ENCODE measurements at places on chromosomes 16 and 17.
A peak's percentile ranks its signal among the peaks of the same experiment; 100 is the strongest.

GRCh38 chr17:29344201-29344856 is 45.8 kb upstream of the TAOK1 start:
- DNase-seq: no peak

DNA sequence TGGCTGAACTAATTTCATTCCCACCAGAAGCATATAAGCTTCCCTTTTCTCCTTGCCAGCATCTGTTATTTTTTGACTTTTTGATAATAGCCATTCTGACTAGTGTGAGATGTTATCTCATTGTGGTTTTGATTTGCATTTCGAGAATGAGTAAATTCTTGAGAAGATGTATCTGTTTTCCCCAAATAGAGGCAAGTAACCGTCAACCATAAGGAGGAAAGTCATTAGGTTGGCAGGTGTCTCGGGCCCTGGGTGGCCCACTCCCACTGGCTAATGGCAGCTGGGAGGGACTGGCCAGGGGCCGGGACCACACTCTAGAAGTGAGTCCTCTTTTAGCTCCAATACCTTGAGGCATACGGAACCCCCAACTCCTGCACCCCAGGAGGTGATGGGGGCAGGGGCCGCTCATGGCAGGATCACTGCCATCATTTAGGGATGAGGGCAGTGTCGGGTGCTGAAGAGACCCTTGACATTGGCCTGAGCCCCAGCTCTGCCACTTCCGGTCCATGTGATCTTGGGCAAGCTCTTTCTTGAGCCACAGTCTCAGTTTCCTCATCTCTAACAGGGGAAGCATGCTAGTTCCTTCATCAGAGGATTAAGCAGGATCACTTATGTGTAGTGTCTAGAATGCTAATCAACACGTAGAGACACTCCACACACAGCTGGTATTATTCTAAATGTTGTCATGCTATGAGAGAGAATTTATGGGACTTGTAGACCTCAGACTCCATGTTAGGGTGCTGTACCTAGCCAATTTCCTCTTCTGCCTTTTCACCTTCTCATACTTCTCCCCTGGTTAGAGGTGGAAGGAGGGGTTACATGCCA is 44.3 kb downstream of the RGS9 start:
- peak; percentile 69 for DNase-seq

- DNase-seq: no peak
Observed at GRCh38 chr16:75385507-75386152, 47.7 kb downstream of the CFDP1 start.

- DNase-seq: no peak
Observed at GRCh38 chr16:78641433-78641832, 542.0 kb downstream of the WWOX start.

DNA sequence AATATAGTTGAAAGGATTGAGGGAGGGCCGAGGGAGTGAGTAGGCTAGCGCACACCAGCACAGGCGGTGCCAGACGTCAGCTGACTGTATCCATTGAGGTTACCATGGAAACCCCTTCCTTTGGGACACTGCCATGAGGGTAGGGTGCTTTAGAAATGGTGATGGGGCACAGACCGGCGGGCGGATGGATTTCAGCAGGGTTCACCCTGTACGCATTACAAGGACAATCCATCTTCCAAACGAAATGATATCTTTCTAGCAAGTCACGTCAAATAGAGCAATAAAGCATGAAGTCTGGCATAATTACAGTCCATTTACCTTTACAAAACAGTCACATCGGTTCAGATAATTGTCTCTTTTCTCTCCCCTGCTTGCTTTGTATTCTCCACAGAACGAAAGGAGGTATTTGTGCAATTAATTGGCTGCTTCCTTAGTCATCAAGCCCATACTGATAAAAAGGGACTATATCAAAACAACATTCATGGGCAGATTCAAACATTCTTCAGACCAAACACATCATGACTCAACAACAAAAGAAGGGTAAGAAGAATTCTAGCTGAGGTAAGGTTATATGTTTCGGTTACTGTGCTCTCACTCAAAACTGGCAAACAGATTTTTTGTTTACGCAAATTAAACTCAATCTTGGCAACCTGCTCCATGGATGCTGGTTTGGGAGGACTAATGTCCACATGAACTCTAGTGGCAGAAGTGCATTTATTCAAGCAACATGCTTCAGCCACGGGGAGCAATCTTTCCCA is 140.6 kb downstream of the CDK5R1 start:
- no peak for DNase-seq

DNA sequence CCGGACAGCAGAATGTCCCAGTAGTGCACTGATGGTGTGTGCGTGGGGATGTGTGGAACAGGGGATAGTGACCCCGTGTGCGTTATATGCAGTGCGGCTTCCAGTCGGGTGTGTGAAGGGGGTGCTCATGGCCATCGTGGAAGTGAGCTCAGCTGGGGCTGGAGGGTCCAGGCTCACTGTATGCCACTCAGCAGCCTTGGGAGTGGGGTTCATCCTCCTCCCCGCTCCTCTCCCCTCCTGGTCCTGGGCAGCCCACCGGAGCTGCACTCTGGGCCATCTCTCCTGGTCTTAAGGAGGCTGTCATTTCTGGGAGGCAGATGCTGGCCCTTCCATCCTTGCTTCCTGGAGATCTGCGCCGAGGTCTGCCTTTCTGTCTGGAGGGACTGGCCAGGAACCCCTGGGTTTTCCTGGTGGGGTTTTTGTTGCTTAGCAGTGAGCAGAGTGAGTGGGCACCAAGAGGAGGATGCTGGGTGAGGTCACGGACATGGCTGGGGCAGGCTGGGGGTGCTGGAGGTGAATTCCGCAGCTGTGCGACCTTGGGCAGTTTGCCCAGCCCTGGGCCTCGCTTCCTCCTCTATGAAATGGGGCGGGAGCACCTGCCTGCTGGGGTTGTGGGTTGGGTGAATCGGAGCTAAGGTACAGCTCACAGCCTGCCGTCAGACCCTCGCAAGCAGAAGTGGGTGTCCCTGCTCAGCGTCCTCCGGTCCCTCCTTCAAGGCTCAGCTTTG is 164.1 kb downstream of the SEC14L1 start:
- no peak for DNase-seq

DNA sequence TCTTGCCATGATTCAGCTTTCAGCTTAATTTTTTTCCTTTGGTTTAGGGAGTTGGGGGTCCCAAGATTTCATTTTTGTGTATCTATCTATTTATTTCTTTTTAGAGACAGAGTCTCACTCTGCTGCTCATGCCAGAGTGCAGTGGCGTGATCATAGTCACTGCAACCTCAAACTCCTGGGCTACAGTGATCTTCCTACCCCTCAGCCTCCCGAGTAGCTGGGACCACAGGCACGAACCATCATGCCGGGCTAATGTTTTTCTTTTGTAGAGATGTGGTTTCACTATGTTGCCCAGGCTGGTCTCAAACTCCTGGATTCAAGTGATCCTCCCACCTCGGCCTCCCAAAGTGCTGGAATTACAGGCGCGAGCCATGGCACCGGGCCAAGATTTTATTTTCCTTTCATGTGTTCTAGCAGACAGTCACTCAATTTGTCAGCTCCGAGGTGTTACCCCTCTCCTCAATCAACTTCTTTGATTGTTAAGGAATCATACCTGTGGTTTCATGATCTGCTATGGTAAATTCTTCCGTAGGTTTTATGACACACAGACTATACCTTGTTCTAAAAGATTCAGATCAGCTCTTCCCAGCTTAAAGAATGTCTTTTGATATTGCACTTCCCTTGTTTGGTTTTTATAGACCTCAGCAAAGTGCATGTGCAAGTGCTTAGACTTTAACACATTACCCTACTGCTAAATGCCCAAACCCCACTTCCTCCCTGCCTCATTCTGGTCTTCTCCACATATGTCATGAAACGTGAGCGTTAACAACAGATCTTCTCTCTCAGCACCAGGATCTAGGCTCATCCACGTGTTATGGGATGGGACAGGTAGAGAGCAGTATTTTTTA is 13.0 kb downstream of the UNC45B start:
- DNase-seq: no peak

DNA sequence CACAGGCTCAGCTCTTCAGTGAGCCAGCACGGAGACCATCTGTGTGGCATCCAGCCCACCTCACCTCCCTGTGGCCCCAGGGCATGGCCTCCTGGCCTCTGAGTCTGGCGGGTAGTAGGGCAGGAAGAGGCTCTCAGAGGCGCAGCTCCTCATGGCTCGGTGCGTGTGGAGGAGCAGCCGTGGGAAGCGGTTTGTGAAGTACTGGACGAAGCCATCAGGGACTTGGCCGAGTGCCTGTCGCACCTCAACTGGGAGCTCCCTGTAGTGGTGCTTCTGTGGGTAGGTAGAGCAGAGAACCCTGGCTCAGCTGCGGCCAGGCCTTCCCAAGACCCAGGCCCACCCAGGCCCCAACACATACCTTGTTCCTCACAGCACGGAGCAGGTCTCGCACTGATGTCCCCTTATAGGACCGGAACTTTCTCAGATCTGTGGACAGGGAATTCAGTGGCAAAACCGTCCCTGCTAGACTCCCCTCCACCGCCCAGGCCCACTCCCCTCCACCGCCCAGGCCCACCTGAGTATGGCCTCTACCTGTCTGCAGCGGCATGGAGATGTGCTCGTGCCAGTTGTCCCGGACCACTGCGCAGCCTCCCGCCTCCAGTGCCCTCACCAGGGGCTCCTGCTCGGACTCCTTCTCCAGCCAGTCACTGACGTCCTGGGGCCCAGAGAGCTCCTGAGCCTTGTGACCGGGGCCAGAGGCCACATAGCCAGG is 12.2 kb downstream of the PLK1 start:
- no peak for DNase-seq

GRCh38 chr17:74244548-74244947 is 29.5 kb upstream of the DNAI2 start:
- DNase-seq: no peak

Measured in activated CD4-positive, alpha-beta memory T cell treated with anti-CD3 and anti-CD28 coated beads, Interleukin-2, amount 10 ng/mL, durations not matched to agents 7 days and 5 days (primary cell).